ENCODE measurements at places on chromosomes 2 and 18. TPM values are rescaled to one million over a fixed set of nuclear protein-coding genes. Genes with fewer than 3 reads are reported as not detected.

RAB1A gene
- total RNA-seq, result 89.5 TPM

PLEK gene
- total RNA-seq, result not detected

ASB18 gene
- total RNA-seq, result not detected

CD207 gene
- total RNA-seq, result not detected

ALPG gene
- total RNA-seq, result not detected

NCKAP1 gene
- 112 TPM for total RNA-seq

ZC3H6 gene
- 2.0 TPM for total RNA-seq

DHRS9 gene
- total RNA-seq, result 51.2 TPM

GPR155 gene
- total RNA-seq, result 1.2 TPM

BOK gene
- 79.9 TPM for total RNA-seq

MTCL1 gene
- total RNA-seq, result 18.2 TPM

PDE1A gene
- total RNA-seq, result 90.7 TPM

Measured in pericardium fibroblast (primary cell).